C1 segment of cervical spinal cord (tissue), 14 donors: ENCODE measurements at places on chromosomes 5 and 9.

DNA sequence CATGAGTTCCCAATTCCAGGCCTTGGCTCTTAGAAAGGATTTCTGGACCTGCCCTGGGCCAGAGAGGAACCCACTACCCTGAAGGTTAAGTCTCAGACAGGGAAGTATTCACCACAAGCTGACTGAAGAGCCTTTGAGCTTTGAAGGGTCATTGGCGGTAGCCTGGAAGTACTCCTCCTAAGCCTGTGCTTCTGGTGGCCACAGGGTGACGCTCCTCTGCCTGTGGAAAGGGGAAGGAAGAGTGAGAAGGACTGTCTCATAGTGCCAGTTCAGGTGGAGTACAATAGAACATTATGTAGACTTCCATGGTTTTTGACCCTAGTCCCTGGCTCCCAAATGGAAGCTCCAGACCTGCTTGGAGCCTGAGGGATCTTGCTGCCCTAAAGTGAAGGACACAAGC, 1233.2 kb upstream of the CDH6 start:
- no peak for DNase-seq

- DNase-seq: no peak
These were observed 221.6 kb downstream of the NR2F1-AS1 start for GRCh38 chr5:93359296-93359959.

- no peak for DNase-seq
These were observed 4.6 kb downstream of the FLT4 start for GRCh38 chr5:180644825-180645273.

DNA sequence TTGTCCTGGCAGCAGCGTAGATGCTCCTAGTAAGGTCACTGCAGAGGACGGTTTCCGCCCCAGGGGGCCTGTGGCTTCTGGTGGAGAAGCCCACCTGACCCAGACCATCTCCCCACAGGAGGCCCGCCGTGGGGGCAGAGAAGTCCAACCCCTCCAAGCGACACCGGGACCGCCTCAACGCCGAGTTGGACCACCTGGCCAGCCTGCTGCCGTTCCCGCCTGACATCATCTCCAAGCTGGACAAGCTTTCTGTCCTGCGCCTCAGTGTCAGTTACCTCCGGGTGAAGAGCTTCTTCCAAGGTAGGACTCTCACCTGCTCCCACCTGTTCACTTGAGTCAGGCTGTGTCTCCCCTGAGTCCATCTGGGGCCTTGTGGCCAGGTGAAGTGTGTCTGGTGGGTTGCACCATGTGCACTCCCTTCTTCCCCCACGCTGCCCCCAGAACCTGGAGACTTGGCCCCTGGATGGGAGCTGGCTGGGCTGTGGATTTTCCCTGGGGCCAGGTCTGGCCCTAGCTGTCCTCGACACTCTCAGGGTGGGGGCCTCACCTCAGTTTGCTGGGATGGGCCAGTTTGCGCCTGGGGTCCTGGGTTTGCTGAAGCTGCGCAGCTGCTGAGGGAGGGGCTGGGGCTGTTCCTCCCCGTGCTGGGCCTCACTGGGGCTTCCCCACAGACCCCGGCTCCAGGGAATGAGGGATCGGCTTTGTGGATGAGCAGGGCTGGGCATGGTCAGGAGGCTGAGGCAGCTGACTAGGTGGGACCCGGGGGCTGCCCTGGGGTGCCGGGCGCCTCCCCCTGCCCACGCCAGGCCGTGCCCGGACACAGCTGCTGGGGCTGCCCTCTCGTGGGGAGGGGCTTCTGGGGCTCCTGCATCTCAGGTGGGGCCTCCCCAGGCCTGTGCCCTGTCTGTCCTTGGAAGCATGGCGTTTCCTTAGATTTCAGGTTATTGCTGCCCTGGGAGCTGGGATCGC, 32.4 kb downstream of the AHRR start:
- DNase-seq: no peak

- no peak for DNase-seq
These were observed 509.3 kb downstream of the KDM4C start for GRCh38 chr9:7266911-7267595.

DNA sequence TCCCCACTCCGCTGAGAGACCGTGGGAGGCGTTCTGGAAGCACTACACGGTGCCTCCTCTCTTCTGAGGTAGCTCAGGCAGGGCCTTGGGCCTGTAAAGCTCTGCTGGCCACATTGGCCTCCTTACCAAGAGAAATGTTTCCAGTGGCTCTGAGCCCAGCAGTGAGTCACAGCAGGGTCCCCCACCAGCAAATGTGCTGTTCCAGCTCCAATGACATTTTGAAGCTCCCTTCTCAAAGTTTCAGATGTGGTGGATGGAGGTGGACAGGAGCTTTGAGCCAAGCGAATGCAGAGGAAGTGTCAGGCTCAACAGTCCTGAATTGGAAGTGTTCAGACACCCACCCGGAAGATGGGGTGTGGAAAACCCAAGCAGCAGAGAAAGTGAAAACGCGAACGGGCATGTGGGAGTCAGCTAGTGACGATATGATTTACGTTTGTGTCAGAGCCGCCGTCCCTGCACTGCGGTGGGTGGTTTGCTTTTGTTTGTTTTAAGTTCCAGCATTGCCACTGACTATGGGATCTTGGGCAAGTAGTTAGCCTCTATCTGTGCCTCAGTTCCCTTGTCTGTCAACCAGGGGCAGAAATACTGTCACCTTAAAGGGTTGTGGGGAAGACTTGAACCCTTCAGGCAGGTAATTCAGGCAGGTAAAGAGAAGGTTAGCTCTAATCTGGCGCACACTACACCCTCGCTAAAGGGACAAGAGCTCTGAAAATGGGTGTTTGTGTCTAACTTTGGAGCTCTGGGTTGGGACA, 38.2 kb downstream of the C5orf15 start:
- no peak for DNase-seq

DNA sequence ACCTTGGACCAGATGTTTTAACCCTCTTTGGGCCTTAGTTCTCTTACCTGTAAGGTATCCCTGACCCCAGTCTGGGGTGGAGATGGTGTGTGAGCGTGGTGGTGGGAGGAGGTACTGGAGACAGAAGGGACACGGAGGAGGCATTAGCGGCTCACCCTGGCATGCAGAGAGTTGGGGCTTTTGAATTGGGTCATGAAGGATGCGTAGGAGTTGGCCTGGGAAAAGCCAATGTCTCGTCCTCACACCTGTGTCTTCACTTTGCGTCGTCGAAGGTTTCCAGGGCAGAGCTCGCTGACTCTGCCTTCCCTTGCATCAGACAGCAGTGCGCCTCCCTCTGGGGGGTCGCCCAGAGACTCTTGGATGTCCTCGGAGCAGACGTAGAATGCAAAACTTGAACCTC, 11.2 kb downstream of the RXRA start:
- no peak for DNase-seq

DNA sequence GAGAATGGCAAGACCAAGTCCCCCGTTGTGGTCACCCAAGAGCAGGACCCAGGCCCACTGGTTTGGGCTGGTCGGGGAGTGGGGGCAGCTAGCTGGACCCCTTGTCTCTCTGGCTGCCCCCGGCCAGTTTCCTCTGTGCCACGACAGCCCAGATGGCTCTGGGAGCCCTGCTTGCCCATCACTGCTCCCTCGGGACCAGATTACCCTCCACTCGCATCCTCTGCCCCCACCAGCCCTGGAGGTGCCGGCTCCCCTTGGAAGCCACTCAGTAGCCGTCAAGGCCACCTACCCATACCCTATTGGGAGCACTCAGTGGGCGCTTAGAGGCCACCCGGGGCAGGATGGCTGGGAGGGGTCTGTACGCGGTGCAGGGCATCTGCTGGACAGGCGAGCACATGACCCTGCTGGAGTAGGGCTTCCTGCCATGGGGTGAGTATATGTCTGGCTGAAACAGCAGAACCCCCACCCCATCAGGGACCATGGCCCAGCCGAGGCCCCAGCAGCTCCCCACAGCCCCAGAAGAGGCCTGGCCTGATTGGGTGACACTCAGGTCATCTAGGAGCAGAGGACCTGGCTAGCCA, 70.0 kb downstream of the ZNF354C start:
- no peak for DNase-seq

DNA sequence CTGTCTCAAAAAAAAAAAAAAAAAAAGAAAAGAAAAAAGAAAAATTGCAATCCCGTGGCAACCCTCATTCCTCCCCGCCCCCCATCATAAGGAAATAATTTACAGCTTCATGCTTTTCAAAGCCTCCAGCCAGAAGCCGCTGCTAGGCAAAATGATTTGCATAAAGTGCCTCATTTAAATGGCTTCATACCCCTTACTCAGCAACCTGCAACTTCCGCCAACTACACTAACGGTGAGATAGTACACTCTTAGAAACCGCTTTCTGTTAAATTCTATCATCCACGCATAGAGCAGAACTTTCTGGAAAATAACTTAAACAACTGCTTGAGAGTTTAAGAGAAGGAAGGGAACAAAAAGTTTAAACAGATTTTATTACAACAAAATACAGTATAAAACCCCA, 17.8 kb downstream of the SERINC5 start:
- DNase-seq: no peak

GRCh38 chr9:129291041-129291501, 113.0 kb upstream of the IER5L start:
- no peak for DNase-seq
